COR-L47 (cell line): ENCODE measurements at places on chromosomes 2 and 18.

- DNase-seq, result no peak
These were observed 317.6 kb downstream of the TNS1 start for GRCh38 chr2:217685255-217685605.

DNA sequence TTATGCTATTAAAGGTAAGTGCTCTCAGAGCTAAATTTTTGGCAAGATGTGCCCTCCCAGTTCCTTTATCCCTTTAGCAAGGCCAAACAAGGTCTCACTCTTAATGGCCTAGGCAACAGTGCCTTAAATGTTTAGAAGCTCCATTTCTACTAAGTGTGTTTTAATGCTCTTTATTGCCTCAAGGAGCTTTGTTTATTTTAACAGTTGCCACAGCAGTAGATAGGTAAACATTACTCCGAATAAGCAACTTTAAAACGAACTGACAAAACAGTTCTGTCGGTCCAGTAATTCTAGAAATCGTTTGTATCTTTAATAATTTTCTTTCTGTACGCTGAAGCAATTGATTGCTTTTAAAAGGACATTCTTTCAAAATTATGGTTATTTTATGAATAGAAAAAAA lies 74.5 kb downstream of the PIEZO2 start:
- DNase-seq, result no peak

DNA sequence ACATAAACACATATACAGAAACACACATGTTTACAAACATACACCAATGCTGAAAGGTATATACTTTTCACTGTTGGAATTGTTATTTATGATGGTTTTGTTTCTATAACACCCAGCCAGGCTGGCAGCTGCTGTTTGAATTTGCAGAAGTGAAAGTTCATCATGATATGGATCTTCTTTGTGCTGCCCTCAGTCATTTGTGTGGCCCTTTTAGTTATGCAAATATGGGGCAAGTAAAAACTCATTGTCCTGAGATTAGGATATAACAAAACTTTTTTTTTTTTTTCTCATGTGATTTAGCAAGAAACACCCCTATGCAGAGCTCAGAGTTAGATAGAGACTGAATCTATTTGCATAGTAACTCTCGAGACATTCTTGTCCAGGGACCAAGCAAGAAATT lies 714.1 kb downstream of the KCNJ3 start:
- no peak for DNase-seq

DNA sequence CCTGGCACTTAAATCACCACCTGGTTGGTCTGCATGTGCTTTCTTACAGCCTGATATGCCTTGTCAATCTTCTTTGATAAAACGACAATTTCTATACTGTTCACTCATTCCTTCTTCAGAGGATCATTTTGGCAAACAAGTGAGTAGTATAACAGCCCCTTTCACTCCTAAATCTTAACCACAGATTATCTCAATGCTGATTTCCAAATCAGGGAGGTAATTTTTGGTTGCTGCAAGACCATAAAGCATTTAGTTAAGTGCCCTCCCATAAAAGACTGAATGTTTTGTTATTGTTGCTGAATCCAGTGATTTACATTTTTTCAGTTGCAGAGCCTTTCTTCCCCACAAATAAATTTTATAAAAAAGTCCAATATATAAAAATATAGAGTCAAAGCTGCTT lies 129.2 kb upstream of the CYP26B1 start:
- DNase-seq, result no peak

DNA sequence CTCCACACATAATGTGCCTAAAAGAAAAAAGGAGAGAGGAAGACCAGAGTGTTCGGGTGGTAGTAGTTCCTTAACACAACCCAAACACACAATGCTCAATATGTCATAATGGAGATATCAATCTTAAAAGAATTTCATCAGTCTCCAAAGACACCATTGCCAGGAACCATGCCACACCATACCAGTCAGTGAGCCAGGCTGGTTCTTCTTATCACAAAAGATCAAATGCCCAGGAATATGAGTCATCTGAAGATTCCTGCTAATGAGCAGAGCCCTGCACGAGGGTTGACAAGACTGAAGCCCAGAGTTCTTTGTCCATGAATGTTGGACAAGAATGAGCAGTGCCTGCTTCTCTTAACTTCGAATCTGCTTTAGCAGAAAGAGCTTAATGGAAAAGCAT lies 262.3 kb downstream of the ZNF516 start:
- DNase-seq, result no peak

GRCh38 chr2:171522052-171522787 lies at the start of gene CYBRD1:
Gene CYBRD1, plus strand, starts transcription at chr2:171522474. Its CDS starts 72 bp downstream, at chr2:171522546.
- DNase-seq, result no peak

DNA sequence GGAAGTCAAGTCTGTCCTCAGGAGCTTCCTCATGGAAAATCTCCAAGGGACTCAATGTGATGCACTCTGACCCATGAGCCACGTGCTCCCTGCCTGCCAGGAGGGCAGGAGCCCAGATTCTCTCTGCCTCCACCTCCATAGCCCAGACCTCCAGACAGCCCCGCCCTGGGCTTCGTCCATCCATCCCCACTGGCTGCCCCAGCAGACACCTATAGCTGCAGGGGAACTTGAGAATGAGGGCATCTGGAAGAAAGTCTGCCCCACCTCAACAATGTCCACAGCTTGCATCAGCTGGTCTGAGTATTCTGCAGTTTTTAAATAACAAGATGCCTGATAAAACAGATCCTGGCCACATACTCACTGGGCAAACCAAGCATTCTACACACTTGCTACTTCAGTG lies 418.8 kb upstream of the SMIM21 start:
- no peak for DNase-seq

- no peak for DNase-seq
These were observed 57.8 kb downstream of the TGOLN2 start for GRCh38 chr2:85269959-85270358.

DNA sequence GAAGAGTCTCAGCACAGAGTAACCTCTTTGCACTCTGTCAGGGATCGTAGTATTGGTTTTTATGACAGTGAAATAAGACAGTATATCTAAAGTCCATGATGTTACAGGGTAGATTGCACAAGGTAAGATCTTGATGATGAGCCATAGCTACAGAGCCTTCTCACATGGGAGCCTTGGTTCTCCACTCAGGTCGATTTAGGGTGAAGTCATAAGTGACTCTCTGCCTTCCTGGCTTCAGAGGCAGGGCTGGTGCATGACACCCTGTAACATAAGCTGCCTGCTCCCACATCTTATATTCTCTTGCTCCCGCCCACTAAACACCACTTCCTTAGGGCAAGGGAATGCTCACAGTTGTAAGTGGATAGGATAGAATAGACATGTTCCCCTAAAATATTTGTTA lies 13.3 kb downstream of the DAPL1 start:
- no peak for DNase-seq
